ENCODE measurements at places on chromosomes 7 and 10.
A peak's percentile ranks its signal among the peaks of the same experiment; 100 is the strongest.

- DNase-seq, result peak; percentile 28
Measured at GRCh38 chr10:3067118-3067858, at the start of gene PFKP. Gene PFKP, plus strand, starts transcription at chr10:3067548. Its CDS starts 48 bp downstream, at chr10:3067596.

DNA sequence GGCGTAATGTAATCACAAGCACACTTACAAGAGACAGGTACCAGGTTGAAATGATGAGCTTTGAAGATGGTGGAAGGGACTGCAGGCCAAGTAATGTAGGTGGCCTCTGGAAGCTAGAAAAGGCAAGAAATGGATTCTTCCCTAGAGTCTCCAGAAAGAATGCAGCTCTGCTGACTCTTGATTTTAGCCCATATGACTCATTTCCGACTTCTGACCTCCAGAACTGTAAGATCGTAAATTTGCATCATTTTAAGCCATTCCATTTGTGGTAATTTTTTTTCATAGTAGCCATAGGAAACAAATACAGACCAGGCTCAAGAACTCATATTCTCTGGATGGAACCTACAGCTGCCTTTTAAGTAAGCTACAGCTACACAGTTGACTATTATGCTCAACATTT, 315.5 kb downstream of the MAGI2 start:
- no peak for DNase-seq

- no peak for DNase-seq
Measured at GRCh38 chr10:18397906-18398305, 253.5 kb downstream of the NSUN6 start.

- no peak for DNase-seq
Measured at GRCh38 chr7:22447762-22448161, 52.2 kb downstream of the STEAP1B start.

GRCh38 chr7:138691178-138691577, 10.0 kb downstream of the SVOPL start:
- DNase-seq, result no peak

DNA sequence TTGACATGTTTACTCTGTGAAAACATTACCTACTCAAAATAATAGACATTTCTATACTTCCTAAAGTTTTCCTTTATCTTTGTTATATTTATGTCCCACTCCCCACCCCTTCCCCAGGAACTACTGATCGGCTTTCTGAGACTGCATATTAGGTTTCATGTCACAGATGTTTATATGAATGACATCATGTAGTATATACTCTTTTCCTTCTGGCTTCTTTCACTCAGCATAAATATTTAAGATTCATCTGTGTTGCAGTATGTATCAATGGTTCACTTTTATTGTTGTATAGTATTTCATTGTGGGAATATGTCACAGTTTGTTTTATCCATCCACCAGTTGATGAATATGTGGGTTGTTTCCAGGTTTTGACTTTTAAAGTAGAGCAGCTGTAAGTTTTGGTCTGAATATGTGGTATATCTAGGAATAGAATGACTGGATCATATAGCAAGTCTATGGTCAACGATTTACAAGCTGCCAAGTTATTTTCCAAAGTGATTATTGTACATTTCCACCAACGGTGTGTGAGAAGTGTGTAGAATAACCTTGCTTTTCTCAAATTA, 73.8 kb upstream of the CAV2 start:
- no peak for DNase-seq

Measured in hematopoietic multipotent progenitor cell treated with erythropoietin and hydrocortisone succinate and interleukin-3 and kit ligand, for 17 days (in vitro differentiated cells).